ENCODE measurements at places on chromosomes 5 and 9. TPM values are rescaled to one million over a fixed set of nuclear protein-coding genes. Genes with fewer than 3 reads are reported as not detected.

The ASS1 gene
- total RNA-seq: 74.5 TPM

DNA sequence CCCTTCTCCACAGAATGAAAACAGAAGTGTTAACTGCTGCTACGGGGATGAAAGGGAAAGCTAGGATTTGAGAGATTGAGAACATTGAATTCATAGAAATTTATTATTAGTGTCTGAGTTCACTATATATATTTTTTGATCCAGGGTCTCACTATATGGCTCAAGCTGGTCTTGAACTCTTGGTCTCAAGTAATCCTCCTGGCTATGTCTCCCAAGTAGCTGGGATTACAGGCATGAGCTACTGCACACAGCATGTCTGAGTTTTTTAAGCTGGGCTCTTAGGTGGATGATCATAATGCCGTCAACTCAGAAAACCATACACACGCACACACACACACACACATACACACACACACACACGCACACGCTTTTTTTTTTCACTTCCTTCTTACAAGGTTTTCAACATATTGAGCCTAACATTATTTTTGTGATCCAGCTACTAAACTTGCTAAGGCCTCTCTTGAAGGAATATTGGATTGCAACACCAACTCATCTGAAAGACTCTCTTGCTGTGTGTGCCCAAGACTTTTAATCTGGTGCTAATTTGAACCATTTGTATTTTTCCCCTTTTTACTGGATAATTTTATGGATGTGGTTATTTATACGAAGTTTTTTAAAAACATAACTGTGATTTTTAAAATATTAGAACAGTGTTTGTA, 1045.4 kb downstream of the DTWD2 start:
- no peak for DNase-seq

DNA sequence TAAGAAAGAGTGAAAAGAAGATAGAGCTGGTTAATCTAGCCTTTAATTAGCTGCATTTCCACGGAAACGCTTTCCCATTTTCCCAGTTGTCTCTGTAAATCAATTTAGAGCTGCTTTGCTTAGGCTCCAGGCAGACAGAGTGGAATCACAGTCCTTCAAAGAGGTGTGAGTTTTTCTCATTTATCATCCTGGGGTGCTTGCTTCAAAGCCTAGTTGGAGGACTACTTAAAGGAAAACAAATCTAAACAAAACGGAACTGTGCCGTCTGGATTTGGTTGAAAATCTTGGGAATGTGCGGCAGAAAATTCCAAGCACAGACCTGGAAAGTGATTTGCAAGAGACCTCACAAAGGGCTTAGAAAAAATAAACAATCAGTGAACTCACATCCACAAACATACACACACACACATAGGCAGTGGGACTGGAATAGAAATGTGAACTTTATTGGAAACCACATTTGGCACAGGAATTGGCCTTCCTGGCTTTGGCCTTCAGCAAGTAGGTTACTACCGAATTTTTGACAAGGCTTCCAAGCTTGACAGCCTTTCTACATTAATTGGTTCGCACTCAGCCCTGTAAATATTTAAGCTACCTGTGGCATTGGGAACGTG, 235.2 kb upstream of the SLC24A2 start:
- DNase-seq: peak; percentile 54

DNA sequence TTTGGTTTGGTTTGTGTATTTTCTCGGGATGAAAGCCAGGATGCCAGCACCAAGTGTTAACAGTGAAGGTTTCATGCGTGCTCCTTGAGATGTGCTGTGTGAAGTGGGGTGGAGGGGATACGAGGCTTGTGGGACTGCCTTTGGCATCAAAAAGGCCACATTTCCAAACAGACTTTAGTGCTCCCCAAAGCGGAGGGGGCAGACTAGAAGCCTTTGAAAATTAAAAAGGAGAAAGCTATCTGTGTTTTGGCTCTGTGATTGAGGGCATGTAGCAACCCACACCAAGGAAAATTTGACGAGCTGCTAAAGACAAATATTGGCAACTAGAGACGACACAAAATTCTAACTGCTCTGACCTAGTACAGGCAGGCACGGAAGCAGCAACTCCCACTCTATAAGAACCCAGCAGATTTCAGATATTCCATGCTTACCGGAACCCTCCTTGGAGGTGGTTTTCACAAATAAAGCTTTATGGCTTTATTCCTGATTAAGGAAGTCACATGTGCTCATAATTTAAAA, 154.5 kb downstream of the ARSB start:
- DNase-seq: peak; percentile 29

DNA sequence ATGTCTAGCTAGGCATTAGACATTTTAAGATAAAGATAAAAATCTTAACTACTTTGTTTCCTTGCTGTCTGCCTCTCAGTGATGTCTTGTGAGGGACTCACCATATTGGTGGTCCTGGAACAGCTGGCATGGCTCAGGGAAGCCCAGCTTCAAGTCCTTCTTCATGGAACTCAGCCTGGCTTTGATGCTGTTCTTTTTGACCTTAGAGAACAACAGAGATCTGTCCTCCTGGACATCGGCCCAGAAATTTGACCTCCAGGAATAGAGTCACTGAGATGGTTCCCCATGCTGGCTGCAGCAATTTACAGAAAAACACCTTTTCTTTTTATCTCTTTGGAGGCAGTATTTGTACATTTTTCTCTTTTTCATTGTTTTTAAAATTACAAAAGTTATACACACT, 235.5 kb upstream of the WWC1 start:
- DNase-seq: no peak

- no peak for DNase-seq
Measured at GRCh38 chr5:83744821-83745220, 24.2 kb upstream of the HAPLN1 start.

DNA sequence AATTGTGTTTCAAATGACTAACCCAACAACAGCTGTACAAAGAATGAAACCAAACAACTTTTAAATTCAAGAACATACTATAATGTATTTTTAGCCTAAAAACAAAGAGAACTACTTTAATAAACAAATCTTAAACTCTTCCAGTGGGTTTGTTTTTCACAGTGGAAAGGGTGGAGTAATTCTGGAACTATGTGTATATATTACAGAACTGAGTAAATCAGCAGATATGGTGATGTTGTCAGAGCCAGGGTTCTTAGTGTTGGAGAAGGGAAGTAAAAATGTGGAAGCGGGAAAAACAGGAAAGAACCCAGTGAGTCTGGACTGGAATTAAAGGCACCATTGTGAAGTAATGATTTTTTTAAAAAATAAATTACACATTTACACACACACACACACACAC, 144.9 kb downstream of the CDK5RAP2 start:
- no peak for DNase-seq

DNA sequence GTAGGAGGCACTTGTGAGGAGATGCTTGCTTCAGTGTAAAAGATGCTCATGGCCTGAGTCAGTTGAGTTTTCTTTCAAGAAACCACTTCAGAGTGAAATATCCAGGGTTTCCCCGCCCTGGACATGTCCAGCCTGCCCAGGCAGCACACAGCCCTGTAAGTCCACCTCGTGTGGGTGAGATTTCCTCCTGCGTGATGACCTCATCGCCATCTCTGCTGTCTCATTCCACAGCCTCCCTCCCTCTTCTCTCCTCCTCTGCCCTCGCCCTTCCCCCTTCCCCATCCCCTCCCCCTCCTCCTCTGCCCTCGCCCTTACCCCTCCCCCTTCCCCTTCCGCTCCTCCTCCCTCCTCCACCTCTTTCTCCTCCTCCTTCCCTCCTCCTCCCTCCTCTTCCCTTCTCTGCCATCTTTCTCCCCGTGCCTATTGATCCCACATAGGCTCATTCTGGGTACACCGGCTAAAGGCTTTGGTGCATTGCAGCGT, 34.0 kb upstream of the NCS1 start:
- peak; percentile 54 for DNase-seq

Measured in tongue (tissue), 3 donors.